HT-29 (cell line): ENCODE measurements at places on chromosomes 13 and 19.

DNA sequence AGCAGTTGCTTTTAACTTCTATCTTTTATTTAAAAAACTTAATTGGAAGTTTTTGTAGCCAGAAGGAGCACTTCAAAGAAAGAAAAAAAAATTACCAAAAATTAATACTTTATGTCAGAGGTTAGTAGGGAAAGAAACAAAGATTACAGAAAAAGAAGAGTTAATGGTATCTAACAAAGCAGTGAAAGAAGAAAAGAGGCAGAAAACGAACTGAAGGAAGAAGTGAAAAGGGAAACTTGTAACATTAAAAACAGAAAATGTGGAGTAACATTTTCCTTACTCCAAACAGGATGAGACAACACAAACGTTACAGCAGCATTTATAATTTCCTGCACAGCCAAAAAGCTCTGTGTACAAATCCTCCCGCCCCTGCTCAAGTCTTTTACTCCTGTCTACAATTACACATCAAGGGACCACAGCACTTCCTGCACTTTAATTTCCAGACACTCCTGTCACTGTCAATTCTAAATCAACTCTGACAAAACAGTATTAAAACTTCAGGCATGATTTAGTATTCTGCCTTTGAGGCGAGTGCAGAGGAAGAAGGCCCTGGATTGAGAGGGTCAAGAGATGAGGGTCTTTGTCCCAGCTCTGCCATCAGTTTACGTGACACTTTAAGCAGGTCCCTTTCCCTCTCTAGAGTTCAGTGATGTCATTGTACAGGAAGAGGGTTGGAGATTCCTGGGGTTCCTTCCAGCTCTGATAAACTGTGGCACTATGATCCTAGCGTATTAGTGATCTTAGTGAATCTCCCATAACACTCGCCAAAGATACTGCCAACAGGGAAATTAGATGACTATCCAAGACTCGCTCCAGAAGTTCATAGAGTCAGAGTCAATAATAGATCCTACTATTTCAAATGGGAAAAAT is 53.2 kb upstream of the LSM14A start:
- DNase-seq = no peak

DNA sequence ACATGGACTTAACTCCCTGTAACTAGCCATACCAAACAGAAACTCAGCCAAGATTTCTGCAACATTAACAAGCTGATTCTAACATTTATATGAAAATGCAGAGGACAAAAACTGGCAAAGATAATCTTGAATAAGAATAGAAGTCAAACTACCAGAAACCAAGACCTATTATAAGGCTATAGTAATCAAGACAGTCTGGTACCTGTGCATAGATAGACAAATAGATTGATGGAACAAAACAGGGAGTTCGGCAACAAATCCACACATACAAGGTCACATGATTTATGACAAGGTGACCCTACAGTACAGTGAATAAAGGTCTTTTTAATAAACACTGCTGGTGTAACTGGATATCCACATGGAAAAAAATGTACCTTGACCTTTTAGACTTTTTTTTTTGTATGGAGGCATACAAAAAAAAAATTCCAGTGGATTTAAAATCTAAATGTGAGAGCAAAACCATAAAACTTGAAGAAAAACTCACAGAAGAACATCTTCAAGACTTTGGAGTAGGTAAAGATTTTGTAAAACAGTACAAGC is 2.9 kb upstream of the RFC3 start:
- DNase-seq = no peak

GRCh38 chr19:4030552-4030951 is 23.0 kb downstream of the PIAS4 start:
- DNase-seq = no peak

DNA sequence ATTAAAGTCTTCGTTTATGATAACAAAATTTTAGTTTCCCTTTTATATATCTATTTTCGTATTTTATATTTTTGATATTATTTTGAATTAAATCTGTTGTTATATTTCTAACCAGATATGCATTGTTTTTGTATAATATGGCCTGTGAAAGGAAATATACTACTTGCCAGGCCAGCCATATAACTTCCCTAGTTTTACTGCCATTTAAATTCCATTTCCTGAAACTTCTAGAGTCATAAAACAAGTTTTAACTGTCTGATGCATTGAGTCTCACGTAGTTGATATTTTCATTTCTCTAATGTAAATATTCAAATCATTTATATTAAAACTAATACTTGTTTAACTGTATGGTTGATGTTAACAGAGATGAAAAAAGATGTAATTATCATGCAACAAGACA is 13.5 kb downstream of the ESD start:
- DNase-seq = no peak

DNA sequence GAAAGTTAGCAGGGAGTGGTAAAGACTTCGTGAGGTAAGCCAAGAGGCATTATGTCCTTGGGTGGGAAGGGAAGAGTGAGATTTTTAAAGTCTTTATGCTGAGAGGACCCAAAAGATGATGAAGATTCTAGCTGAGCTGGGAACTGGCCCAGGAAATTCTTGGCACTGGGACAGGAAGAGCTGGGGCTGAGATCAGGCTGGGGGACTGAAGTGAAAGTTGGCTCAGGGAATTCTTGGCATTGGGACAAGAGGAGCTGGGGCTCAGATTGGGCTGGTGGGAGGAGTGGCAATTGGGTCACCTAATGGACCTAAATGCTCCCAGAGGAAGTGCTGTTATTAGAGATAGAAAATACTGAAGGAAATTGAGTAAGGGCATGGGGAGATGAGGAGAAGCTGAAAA is 8.8 kb downstream of the SCEL start:
- DNase-seq = no peak

GRCh38 chr19:48856921-48857320 is 11.5 kb downstream of the PLEKHA4 start:
- DNase-seq = no peak

GRCh38 chr13:74136084-74136658 is 2.0 kb upstream of the KLF12 start:
- peak; percentile 72 for DNase-seq

GRCh38 chr13:21361706-21362105 is 97.4 kb downstream of the ZDHHC20 start:
- no peak for DNase-seq

DNA sequence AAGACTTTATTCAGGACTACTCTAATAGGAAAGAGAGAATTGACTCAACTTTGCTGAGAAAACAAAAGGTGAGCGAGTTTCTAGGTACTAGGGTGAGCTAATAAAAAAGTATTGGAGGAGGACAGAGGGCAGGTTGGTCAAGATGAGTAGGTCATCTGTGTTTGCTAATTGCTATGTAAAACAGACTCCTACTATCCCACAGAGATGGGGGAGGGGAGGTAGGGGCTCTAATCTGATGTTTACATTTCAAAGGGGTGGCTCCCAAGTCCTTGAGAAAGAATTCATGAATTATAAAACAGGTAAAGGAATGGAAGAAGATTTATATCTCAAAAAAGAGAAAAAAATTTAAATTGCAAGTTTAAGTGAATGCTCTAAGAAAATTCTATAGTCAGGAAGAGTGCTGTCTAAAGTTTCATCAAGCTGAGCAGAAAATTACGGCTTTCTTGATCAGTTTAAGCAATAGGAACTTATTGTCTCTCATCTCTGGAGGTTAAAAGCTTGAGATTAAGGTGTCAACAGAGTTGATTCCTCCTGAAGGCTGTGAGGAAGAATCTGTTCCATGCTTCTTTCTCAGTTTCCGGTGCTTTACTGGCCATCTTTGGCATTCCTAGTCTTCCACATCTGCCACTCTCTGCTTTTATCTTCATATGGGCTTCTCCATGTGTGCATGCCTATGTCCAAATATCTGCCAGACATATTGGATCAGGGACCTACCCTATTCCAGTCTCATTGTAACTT is 790.3 kb downstream of the SLITRK5 start:
- no peak for DNase-seq

- DNase-seq = peak; percentile 25
Measured at GRCh38 chr19:39937787-39938186, 3.4 kb upstream of the FCGBP start.

DNA sequence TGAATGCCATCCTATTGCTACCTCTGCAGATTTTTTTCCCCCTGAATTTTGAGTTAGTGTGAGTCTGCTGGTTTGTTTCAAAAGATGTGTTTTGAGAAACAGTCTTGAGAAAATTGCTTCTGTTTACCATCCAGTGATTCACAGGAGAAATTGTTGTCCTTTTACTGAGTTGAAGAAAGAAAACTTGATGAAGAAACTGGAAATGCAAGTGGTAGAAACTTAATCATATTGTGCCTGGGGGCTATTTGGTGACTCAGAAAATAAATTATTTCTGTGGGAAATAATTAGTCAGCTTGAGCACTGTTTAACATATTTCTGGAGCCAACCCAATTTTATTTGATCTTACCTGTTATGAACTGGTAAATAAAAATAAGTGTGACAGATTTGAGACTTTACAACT is 35.4 kb downstream of the PAN3 start:
- DNase-seq = no peak

DNA sequence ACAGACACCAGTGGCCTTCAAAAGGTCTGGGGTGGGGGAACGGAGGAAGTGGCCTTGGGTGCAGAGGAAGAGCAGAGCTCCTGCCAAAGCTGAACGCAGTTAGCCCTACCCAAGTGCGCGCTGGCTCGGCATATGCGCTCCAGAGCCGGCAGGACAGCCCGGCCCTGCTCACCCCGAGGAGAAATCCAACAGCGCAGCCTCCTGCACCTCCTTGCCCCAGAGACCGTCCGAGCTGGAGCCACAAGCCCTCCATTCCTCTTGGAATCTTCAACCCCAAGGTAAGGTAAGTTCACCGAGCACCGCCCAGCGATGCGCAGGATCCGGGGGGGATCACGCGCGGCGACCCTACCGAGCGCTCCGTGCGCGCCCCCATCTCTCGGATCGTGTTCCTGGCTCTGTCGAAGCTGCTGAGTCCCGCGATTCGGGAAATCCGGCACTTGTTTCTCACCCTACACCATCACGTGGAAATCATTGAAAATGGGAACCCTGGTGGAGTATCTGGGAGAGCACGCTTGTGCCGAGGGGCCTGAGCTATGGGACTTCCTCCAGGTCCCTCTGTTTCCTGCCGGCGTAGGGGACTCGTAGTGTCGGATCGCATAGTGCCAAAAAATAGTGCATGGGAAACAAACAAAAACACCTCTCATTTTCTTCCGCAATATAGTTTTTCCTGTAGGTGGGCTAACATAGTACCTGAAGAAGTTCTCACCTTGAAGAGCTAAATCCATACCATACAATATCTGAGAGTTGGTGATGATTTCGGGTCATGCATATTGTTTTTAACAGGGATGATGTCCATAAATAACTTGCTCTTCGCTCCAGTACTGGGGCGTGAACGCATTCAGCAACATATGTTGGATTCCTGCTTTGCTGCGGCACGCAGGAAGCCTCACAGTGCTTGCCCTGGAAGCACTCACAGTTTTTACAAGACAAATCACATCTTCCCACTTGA is 9.3 kb downstream of the PDX1 start:
- no peak for DNase-seq

- no peak for DNase-seq
Measured at GRCh38 chr13:45046445-45046844, 57.1 kb downstream of the GPALPP1 start.

DNA sequence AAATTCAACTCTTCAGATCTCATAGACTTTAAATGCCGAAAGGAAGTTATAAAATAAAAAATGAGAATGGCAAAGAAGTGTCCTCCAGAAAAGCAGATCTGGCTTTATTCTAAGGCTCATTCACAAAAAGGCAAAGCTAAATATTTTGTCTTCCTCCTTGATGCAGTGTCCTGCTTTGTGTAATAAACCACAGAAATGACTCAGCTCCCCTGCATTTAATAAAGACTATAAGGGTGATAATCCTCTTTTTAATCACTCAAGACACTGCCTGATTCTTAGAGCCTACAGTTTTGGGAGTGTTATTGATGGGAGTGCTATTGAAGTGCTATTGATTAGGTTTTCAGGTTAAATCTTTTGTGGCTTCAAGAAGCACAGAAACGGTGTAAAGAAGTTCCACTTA is 482.0 kb downstream of the PCDH20 start:
- DNase-seq = no peak

GRCh38 chr19:1279782-1280341 is 4.5 kb downstream of the FAM174C start:
- DNase-seq = peak; percentile 91

- peak; percentile 22 for DNase-seq
Measured at GRCh38 chr13:86464193-86464592, 665.0 kb upstream of the SLITRK6 start.

DNA sequence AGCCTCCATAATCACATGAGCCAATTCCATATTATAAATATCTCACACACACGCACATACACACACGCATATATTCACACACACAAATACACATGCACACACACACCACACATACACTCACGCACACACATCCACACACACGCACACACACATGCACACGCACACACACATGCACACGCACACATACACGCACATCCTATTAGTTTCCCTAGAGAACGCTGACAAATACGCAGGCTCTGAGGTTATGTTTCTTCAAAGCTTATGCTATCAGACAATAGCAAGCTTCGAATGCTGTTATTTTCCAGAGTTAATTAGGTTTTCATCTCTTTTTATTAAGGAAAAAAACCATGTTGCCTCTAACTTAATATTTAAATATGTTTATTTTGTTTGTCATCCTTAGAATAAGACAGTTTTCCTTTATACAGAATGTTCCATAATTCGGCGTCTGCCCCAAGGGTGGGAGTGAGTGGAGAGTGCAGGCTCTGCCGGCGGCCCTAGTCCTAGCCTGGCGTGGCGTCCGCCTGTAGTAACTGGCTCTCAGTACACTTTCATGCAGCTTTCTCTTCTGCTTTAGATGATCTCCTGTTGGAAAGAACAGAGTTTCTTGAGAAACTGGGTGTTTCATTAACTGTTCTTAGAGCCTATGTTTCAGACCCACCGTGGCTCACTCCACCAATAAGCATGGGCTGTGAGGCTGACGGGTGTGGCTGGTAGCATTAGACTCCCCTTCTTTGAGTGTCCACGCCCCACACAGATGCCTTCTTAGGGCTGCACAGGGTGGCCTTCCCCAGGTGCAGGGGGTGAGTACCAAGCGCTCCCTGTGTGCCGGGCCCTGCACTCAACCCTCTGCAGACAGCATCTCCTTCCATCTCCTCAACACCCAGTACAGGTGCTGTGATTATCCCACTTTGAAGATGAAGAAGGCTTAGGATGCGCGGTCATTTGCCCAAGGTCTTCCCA is 30.4 kb upstream of the ANKRD10 start:
- DNase-seq = no peak

- DNase-seq = no peak
Measured at GRCh38 chr13:107208889-107209288, 641.0 kb upstream of the ARGLU1 start.

DNA sequence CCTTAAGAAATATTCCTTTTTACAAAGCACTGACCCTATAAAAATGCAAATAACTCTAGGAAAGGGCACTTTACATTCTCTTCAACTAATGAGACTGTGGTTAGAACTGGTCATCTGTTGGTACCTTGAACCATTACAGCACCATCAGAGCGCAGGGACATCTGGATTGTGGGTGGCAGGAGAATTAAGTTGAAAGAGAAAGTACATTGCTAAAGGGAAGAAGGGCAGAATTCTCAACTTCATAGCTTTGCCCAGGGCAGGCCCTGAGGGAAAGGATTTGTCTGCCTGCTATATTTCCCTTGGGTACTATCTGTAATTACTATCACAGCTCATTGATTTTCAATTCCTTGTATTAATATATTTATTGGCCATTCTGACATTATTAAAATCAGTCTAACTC is 196.8 kb downstream of the KLF12 start:
- no peak for DNase-seq

GRCh38 chr13:110436276-110436675 is 125.2 kb downstream of the RAB20 start:
- no peak for DNase-seq
